ENCODE measurements at places on chromosomes 6 and 20.

GRCh38 chr6:80460257-80460865 is 353.9 kb downstream of the BCKDHB start:
- no peak for DNase-seq

DNA sequence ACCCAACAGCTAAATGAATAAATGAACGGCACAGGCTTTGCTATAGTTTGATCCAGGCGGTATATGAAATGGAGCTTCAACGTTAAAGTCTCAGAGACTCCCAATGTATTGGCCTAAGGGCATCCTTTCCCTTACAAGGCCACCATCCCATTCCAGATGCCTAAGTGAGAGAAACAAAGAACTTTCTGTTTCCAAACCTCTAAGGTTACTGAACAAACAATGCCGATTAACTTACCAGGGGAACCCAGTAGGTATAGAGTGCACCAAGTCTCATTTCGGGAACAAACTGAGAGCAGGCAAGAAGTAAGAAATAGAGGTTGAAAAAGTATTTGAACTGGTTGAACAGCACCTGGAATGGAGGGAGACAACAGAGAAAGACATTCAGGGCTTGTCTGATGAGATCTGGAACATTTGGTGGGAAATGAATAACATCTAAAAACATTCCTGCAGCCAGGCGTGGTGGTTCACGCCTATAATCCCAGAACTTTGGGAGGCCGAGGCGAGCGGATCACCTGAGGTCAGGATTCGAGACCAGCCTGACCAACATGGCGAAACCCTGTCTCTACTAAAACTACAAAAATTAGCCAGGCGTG is 42.5 kb downstream of the ATP9A start:
- DNase-seq, result no peak

DNA sequence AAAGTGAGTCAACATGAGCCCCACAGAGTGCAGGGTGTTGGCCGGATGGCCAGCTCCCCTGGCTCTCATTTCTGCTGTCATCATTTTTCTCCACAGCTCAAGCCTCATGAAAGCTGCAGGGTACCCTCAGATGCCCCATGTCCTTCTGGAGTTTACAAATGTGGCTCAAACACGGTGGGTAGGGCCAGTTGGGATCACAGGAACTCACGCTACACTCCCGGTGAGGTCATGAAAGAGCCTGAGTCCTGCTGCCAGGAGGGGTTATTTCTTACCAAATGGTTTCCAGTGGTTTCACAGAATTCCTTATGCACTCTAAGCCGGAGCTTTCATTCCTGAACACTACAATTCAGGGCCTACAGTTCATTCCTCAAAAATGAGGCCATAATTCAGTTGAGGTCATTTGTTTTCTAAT is 78.7 kb downstream of the TMEM170B start:
- peak; percentile 87 for DNase-seq

DNA sequence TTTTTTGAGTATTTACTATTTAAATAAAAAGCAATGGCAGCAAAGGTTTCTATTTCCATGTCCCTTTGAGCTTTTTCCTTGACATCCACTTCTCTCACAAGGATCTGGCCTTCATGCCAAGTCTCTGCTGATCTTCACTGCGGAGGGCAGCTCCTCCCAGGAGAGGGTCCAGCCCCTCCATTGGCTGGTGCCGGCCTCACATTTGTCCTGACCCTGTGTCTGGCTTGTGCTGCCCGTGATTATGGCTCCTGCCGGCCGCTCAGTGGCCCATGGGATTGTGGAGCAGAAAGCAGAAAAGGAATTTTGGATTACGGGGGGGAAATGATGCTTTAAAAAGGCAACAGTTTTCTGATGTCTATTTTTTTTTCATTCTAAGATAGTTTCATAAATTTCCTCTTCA is 31.2 kb upstream of the PDE7B start:
- DNase-seq, result no peak

DNA sequence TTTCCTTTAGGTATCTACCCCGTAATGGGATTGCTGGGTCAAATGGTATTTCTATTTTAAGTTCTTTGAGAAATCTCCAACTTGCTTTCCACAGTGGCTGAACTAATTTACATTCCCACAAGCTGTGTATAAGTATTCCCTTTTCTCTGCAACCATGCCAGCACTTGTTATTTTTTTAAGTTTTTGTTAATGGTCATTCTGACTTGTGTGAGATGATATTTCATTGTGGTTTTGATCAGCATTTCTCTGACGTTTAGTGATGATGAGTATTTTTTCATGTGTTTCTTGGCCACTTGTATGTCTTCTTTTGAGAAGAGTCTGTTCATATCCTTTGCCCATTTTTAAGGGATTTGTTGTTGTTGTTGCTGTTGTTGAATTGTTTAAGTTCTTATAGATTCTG is 871.1 kb downstream of the KIF16B start:
- DNase-seq, result peak; percentile 24

GRCh38 chr6:168671028-168671862 is 230.3 kb downstream of the SMOC2 start:
- no peak for DNase-seq

DNA sequence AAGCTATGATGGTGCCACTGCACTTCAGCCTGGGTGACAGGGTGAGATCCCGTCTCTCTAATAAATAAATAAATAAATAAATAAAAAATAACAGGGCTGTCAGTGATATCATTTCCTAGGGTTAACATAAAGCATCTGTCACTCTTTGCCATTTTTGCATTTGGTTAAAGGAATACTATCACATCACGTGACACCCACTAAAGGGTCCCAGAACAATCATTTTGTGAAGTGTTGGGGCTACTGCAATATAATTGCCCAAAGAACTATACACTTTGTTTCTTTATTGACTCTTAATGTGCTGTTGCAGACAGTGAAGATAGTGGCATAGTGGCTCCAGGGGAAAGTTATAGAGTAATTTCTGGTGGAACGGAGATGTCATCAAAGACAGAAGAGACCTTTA is 176.5 kb upstream of the MMS22L start:
- no peak for DNase-seq

GRCh38 chr20:8795404-8795803 is 273.5 kb upstream of the PLCB4 start:
- no peak for DNase-seq

GRCh38 chr6:36703081-36703606 is 5.5 kb downstream of the RAB44 start:
- DNase-seq, result no peak

- DNase-seq, result no peak
Observed at GRCh38 chr6:119340796-119341487, 8.6 kb downstream of the MAN1A1 start.

DNA sequence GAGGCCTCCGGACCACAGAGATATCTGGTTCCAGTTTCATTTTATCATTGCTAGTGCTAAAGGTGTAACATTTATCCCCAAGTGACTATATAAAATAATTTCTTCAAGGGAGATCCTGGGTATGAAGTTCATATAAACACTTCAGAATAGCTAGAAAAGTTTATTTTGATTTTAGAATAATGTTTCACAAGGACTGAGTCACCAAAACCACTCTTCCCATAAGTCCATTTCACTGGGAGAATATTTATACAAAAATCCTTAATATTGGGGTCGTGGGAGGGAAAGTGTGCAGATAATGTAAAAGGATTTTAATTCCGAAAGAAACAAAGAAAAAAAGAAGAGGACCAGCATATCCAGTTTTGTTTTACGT is 128.1 kb downstream of the ISM1 start:
- no peak for DNase-seq

GRCh38 chr20:63553251-63553932 is 567 bp upstream of the FNDC11 start:
- DNase-seq, result no peak

DNA sequence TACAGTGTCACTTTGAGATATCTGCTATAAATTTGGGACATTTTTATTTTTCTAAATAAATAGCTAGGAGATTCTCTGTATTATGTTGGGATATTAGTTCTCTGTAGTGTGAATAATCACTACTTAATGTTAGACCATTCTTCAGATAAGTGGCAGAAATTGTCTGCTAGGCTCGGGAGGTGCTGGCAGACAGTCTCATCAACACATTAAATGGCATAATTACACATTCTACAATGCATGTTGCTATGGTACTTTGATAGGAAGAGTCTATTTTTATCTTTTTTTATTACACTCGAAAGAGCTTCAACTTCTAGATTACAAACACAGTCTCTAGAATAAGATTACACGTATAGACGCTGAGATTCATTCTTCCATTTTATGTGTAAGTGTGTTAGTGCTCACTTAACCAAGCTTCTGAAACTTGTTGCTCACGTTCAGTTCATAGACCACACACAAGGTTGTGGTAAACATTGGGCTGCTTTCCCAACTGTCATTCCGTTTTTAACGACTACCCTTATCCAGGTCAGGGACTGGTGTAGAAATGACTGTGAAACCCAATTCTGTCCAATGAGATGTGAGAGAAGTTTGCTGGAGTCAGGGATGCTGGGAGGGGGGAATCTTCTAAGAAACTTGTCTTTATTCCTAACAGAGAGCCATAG is 78.6 kb downstream of the TPBG start:
- no peak for DNase-seq

DNA sequence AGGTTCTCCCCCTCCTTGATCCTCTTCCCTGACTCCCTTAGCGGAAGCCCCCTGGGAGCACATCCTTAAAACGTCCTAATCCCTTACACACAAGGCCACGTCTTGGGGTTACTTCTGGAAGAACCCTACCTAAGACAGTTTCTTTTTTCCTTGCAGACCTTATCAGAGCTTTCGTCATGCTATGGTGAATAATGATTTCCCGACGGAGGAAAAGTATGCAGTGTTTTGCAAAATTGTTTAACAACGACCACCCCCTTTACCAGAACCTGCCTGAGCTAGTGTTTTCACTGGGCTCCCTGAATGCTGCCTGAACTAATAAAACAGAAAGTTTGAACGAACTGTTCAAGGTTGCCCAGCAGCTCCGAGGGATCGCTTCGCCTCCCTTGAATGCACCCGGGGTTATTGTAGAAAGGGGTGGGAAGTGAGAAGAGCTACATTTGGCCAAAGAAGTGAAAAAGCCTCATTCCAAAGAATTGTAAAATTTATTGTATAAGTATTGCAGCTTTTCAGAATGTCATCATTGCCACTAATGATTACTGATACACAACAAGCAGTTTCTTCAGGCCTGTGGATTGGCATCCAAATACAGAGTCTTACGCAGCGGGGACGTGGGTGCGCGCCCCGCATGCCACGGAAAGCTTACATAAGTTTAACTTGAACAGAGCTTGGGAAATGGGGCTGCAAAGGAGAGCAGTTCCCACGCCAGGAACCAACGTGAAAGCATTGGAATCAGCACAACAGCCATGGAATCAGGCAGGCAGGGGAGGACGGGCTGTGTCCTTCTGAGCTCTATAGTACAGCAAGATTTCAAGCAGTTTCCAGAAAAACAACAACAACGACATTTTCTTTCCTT is 27.9 kb upstream of the ZBP1 start:
- no peak for DNase-seq

DNA sequence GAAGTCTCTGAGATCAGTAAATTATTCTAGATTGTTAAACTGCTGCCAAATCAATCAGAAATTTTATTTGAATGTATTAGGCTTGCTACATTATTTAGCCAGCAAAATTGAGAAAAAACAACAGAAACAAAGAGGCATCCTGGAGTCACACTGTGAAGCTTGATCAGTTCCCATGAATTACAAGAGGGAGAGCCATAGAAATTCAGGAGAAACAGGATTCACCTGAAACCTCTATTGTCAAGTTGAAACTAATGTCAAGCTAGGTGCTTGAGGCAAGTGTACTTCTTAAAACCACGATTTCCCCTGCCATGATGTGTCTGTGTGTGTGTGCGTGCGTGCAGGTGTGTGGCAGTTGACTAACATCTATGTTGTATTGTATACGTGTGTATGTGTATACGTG is 439.1 kb upstream of the NOX3 start:
- DNase-seq, result no peak

DNA sequence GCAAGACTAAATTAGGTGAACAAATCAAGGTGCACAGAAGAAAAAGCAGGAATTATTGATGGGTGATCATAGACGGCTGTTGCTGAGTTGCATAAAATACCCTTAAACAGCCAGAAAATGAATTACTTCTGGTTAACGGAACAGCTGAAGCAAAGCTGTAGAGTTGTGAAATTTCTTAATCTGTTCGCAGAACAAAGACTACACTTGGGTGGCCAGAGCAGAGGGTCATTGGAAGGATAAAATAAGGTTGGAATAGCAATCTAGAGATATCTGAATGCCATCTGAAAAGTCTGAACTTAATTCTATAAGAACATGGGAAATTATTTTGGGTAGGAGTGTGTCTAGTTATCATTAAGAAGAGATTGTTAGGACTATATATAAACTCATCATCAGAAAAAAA is 339.1 kb upstream of the RSPO3 start:
- no peak for DNase-seq

DNA sequence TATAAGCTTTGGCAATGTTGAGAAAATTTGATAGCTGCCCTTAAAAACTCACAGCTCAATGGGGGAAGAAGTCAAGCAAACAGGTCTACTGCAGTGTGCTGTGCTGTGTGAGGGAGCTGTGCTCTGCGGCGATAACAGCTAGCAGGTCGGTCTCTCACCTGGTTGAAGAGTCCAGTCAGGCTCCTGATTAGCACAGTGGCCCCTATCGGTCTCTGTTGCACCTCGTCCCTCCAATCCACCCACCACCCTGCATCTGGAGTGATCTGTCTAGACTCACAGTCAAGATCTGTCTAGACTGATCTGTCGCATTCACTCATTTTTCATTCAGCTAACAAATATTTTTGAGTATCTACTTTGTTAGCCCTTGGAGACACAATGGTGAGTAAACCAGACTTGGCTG is 94.1 kb downstream of the MAP3K7 start:
- no peak for DNase-seq

GRCh38 chr20:19423097-19423899 is 210.9 kb downstream of the SLC24A3 start:
- DNase-seq, result no peak

DNA sequence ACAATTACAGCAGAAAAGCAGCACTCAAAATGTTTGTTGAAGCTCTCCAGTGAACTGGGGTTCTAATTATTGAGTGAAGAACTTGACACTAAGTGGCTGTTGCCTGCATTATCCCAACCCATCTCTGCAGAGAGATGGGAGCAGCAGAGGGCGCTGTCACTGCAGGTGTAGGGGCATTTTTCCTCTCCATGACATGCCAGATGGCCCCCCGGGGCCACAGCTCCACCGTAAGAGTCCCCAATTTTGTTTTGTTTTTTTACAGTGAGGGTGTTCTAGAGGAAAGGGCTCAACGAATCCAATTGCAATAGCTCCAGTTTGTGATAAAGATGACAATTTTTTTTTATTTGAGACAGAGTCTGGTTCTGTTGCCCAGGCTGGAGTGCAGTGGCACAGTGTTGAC is 1.9 kb upstream of the FUCA2 start:
- DNase-seq, result no peak

DNA sequence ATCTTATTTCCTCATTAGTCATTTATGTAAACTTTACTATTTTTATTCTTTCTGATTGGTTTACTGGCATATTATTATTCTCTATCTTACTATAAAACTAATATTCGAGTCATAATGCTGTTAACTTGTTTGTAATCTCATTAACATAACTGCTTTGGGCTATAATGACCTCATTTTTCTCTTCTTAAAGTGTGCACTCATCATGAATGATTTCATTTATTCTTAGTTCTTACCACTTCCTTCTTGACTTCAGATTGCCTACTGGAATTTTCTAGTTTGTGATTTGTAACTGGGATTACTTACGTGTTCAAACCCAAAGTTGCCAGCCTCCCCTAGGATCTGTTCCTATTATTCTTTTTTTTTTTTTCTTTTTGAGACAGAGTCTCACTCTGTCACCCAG is 91.8 kb upstream of the TNFAIP3 start:
- DNase-seq, result no peak

Data from non-pigmented ciliary epithelial cell (primary cell).